CD4-positive, alpha-beta T cell treated with Interleukin-6 for 4 hours (primary cell): ENCODE measurements at places on chromosomes 16 and 17.

GRCh38 chr17:74274060-74274708 is at the start of gene DNAI2:
TSS of gene DNAI2 (plus strand) at chr17:74274234. CDS start at chr17:74281818, 7,584 bp downstream.
- peak; percentile 36 for DNase-seq

DNA sequence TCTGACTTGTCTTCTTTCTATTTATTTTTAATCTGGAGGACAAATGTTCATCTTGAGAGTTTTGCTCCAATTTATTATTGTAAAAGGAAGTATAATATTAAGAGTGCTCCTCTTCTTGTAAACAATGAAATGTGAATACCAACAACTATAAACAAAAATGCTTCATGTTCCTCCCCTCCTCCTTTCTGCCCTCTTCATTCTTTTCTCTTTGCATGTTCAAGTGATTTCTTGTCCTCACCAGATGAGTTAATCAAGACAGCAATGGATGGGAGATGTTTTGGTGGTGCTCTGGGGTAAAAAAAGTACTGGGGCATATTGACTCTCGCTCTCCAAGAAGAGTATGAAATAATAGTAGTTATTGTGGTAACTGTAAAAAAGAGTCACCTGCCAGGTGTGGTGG is 24.3 kb downstream of the ITGB3 start:
- no peak for DNase-seq

DNA sequence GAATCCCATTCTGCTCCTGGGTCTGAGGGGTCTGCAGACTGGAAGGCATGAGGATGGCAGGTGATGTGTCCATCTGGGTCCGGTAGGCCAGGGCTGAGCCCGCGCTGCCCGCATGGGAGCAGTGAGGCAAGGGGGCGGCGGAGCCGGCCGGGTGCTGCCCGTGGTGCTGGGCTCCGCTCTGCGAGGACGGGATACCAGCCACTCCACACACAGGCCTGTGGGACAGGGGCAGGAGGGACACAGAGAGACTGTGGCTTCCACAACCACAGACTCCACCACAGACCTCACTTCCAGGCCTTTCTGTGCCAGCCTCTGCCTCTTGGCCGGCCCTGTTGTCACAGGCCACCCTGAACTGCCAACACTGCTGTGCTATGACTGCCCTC is 25.4 kb downstream of the MAP1LC3B start:
- DNase-seq: no peak

GRCh38 chr17:11880714-11881113 is 116.6 kb downstream of the ZNF18 start:
- no peak for DNase-seq

- peak; percentile 79 for DNase-seq
These were observed 206.2 kb downstream of the PRKCB start for GRCh38 chr16:24041834-24042631.

DNA sequence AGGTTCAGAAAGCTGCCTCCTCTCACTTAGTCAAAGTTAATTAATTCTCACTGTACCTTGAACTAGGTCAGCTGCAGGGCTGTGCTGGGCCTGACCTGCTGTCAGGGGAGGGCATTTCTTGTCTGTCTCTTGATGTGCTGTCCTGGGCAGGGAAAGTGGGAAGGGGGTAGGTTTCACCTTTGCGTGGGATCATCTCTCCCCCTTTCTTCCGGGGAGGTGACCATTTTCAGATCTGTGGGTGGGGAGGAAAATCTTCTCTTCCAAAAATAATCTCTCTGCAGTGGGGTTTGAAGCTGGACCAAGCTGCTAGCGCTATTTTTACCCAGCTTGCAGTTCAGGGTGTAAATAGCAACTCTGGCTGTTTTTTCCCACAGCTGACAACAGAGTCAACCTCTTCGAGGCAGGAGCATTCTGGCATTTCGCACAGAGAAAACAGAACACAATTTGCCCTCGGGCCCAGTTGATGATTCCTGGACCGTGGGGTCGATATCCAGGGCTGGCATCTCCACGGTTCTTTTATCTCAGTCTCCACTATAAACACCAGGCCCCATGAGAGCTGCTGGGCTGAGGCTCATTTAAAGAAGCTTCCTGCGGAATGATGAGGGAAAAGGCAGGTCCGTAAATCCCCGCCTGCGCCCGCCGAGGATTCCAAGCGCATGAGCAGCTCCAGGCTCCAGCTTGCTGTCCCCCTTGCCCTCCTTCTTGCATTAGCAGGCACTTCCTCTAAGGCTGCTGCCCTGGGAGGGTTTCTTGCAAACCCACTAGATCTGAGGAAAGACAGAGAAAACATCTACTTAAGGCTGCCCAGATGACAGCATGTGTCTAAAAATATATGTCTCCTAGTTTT is 93.9 kb downstream of the YPEL2 start:
- no peak for DNase-seq

GRCh38 chr17:80105762-80106161 is 4.4 kb downstream of the GAA start:
- DNase-seq: no peak

GRCh38 chr17:55325406-55325805 is 60.6 kb downstream of the HLF start:
- DNase-seq: no peak
